Articular chondrocyte of knee joint (primary cell): ENCODE measurements at places on chromosomes 16 and 17. TPM values are rescaled to one million over a fixed set of nuclear protein-coding genes. Genes with fewer than 3 reads are reported as not detected.

The PGAP3 gene
- 11.4 and 13.1 TPM in 2 replicates for total RNA-seq

The ITGAE gene
- 25.0 and 30.9 TPM in 2 replicates for total RNA-seq

The CHD9NB gene
- 1.0 and 1.9 TPM in 2 replicates for total RNA-seq

The KRTAP3-2 gene
- total RNA-seq: not detected in 2 replicates

The TSPAN10 gene
- 2.9 and 4.3 TPM in 2 replicates for total RNA-seq

The OTOA gene
- 0.11 and 0.13 TPM in 2 replicates for total RNA-seq

The VTN gene
- total RNA-seq: 0.22 and 0.65 TPM in 2 replicates

The ZG16B gene
- total RNA-seq: 3.7 and 6.7 TPM in 2 replicates

The CCL4L2 gene
- total RNA-seq: not detected in 2 replicates

The AMFR gene
- total RNA-seq: 191 and 221 TPM in 2 replicates

The PIK3R6 gene
- total RNA-seq: not detected in 2 replicates

The TLCD3A gene
- 20.3 and 23.1 TPM in 2 replicates for total RNA-seq

The AOC3 gene
- 0.13 and 0.54 TPM in 2 replicates for total RNA-seq

The DHRS7C gene
- not detected in 2 replicates for total RNA-seq

The SLC38A8 gene
- total RNA-seq: not detected in 2 replicates
